Activated naive CD8-positive, alpha-beta T cell treated with anti-CD3 and anti-CD28 coated beads, Interleukin-2, amount 50 U/mL, for 24 hours (primary cell): ENCODE measurements at places on chromosomes 13 and 19.

- no peaks in the 10 kb centered on the region for H3K4me1 ChIP-seq
- H3K36me3 ChIP-seq = no peaks in the 10 kb centered on the region
- no peak overlapping the region for H3K4me3 ChIP-seq
- DNase-seq = no peak
- no peak overlapping the region for H3K27ac ChIP-seq
Observed at GRCh38 chr13:109331898-109332297, 454.5 kb downstream of the IRS2 start.

GRCh38 chr19:49420227-49420626, 3.0 kb downstream of the PTH2 start:
- peaks cover 75% of the 10 kb centered on the region for H3K27me3 ChIP-seq
- H3K36me3 ChIP-seq = no peaks in the 10 kb centered on the region
- H3K4me1 ChIP-seq = peaks cover 30% of the 10 kb centered on the region

DNA sequence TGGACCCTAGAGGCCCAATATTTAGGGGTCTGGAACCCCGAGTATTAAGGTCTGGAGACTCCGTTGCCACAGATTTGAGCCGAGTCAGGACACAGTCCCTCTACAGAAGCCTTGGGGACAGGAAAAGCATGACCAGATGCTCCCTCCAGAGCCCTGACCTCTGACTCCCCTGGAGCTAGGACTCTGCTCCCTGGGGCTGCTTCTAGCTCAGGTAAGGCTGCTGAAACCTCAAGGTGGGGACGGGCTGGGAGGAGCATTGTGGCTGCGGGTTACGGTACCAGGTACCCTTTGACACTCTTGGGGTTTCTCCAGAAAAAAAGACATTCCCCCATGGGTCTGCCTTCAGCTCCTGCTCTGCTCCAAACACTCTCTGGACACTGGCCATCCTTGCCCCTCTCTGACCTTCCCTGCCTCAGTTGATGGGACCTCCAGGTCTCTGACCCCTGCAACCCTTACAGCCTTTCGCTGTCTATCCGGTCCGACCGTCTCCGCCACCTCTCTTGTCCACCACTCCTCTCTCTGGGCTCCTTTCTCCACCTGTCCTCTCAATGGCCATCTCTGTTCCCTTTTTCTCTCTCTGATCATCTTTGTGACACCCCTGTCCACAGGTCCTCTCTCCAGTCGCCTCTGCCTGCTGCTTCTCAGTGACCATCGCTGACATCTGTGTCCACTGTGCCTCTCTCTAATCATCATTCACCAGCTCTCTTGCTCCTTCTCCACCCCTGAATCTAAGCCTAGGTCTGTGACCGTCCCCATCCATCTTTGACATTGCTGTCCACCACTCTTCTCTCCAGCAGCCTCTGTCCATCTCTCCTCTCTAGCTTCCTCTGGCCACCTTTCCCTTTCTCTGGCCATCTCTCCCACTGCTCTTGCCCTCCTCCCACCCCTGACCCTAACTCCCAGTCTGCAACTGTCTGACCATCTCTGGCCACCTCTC, 1.4 kb downstream of the LRFN3 start:
- H3K4me1 ChIP-seq = peaks cover 30% of the 10 kb centered on the region
- H3K27me3 ChIP-seq = peaks cover 3% of the 10 kb centered on the region
- no peaks in the 10 kb centered on the region for H3K36me3 ChIP-seq
- H3K27ac ChIP-seq = no peak overlapping the region
- no peak for DNase-seq

GRCh38 chr13:42946927-42947326, 45.1 kb downstream of the EPSTI1 start:
- H3K27me3 ChIP-seq = no peaks in the 10 kb centered on the region
- DNase-seq = no peak
- H3K4me1 ChIP-seq = no peaks in the 10 kb centered on the region

DNA sequence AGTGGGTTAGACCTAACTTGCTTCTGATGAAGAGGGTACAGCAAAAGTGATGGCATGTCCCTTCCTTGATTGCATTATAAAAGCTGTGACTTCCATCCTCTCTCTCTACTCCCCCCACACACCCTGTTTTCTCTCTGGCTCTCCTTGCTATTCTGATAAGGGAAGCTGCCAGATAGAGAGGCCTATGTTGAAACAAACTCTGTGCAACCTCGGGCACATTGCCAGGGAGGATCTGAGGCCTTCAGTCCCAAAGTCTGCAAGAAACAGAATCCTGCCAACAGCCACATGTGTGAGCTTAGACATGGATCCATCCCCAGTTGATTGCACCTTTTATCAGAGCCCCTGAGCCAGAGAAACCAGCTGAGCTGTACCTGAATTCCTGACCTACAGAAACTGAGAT, 44.8 kb upstream of the ARGLU1 start:
- H3K27ac ChIP-seq = no peak overlapping the region
- peaks cover 10% of the 10 kb centered on the region for H3K27me3 ChIP-seq
- no peak overlapping the region for H3K4me3 ChIP-seq
- no peaks in the 10 kb centered on the region for H3K4me1 ChIP-seq

GRCh38 chr19:48135411-48135810, 24.8 kb upstream of the PLA2G4C start:
- H3K36me3 ChIP-seq = peaks cover 33% of the 10 kb centered on the region
- no peaks in the 10 kb centered on the region for H3K4me1 ChIP-seq
- DNase-seq = peak; percentile 22
- no peaks in the 10 kb centered on the region for H3K27me3 ChIP-seq
- no peak overlapping the region for H3K27ac ChIP-seq

DNA sequence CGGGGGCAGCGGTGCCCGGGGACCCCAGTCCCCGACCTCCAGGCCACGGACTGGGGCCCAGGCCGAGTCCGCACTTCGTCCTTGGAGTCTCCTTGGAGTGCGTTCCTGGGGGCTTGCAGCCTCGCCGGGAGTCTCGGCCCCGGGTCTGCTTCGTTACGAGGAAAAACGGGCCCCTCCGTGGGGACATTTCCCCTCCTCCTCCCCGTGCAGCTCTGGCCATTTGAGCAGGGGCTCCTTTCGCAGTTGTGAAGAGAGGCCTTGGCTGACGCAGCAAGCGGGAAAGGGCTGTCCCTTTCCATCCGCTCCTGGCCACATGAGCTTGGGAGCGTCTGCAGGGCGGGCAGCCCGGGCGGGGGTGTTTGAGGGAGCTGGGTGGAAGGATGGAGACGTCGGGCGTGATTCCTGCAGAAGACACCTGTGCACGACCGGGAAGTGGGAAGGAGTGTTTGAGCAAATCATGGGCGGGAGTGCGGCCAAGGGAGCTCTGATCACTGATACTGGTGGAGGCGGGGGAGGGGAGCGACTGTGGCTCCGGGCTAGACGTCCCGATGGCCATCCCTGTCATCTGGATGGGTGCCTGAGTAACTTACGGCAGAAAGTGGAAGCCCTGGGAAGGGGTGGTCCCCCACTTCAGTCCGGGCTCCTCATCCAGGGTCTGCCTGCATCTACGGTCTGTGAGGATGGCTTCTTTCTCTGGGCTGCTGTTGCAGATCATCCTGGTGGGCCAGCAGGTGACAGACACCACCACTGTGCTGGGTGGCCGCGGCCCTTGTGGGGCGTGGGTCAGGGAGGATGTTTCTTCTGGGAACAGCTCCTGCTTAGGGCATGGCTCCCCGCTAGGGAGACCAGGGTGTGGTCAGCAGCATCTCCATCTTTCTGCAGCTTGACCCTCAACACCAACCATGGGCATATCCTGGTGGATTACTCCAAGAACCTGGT, 736 bp downstream of the GPI start:
- no peaks in the 10 kb centered on the region for H3K27me3 ChIP-seq
- peak overlapping the region; percentile 92 for H3K27ac ChIP-seq
- H3K4me1 ChIP-seq = peaks cover 47% of the 10 kb centered on the region
- peak overlapping the region; percentile 99 for H3K4me3 ChIP-seq
- no peak for DNase-seq
- H3K36me3 ChIP-seq = peaks cover 43% of the 10 kb centered on the region

DNA sequence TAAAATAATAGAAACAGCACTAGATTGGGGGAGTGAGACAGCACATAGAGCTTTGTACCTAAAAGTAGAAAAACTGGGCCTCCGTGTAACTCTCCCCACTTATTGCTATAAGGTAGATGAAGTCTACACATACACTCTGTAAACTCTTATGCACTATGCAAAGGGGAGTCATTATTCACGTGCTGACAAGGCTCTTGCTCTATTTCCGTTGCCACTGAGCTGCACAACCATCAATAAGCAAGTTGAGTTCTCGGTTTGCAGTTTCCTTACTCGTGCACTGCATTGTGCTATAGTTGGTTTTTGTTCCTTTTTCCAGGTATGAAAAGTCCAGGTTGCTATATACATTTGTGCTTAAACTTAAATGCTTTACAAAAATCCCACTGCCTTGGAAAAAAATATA, 294.0 kb upstream of the DACH1 start:
- no peaks in the 10 kb centered on the region for H3K36me3 ChIP-seq
- H3K4me3 ChIP-seq = no peak overlapping the region
- no peaks in the 10 kb centered on the region for H3K4me1 ChIP-seq
- H3K27me3 ChIP-seq = no peaks in the 10 kb centered on the region
- DNase-seq = no peak

GRCh38 chr13:43245374-43245964, 222.1 kb downstream of the DNAJC15 start:
- no peaks in the 10 kb centered on the region for H3K36me3 ChIP-seq
- no peak for DNase-seq
- H3K4me1 ChIP-seq = peaks cover under 1% of the 10 kb centered on the region
- no peak overlapping the region for H3K4me3 ChIP-seq
- peaks cover 4% of the 10 kb centered on the region for H3K27me3 ChIP-seq
- no peak overlapping the region for H3K27ac ChIP-seq

DNA sequence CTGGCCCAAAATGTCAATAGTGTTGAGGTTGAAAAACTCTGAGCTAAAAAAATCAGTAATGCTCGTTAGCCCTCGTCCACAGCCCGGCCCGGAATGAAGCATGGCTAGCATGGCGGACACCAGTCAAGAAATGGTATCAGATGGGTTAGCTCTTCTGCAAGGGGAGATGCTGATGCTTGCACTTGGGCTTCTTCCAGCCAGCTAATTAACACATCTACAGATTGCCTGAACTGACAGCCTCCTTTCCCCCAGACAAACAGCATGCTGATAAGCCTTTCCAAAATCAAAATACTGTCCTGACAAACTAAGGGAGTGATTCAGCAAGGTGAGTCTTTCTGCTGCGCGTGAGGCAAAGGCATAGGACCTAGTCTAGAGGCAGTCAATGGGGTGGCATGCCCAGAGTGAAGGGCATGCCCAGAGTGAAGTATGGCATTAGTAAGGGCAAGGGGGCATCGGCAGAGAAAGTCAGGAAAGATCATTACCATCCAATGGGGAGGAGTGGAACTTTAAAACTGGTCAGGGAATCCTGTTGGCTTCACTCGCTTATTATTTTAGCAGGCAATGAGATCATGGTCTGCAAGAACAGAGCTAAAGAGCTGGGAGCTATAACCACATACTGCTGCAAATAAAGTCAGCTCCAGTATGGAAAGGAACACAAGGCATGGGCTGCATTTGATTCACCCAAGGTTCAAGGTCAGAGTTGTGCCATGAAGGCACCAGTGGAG, 30.2 kb upstream of the UBE2L5 start:
- DNase-seq = no peak
- H3K4me3 ChIP-seq = no peak overlapping the region

GRCh38 chr13:72504131-72504841, 223.1 kb downstream of the MZT1 start:
- H3K4me1 ChIP-seq = no peaks in the 10 kb centered on the region
- no peak overlapping the region for H3K27ac ChIP-seq
- no peaks in the 10 kb centered on the region for H3K36me3 ChIP-seq
- DNase-seq = no peak
- no peaks in the 10 kb centered on the region for H3K27me3 ChIP-seq
